ENCODE measurements at places on chromosomes 16 and 17.

- no peak for DNase-seq
Measured at GRCh38 chr17:9684955-9685621, 39.8 kb downstream of the USP43 start.

DNA sequence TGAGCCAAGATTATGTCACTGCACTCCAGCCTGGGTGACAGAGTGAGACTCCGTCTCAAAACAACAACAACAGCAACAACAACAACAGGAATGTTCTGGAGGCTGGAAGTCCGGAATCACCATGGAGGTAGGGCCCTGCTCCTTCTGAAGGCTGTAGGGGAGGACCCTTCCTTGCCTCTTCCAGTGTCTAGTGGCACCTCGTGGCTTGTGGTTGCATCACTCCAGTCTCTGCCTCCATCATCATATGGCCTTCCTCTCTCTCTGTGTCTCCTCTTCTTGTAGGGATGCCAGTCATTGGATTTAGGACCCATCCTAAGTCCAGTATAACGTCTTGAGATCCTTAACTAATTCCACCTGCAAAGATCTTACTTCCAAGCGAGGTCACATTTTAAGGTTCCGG is 14.0 kb downstream of the NAGPA start:
- no peak for DNase-seq

GRCh38 chr16:4803401-4803844 is 990 bp upstream of the ROGDI start:
- no peak for DNase-seq

- DNase-seq: no peak
Measured at GRCh38 chr17:77282524-77283515, 142.1 kb downstream of the SEC14L1 start.

DNA sequence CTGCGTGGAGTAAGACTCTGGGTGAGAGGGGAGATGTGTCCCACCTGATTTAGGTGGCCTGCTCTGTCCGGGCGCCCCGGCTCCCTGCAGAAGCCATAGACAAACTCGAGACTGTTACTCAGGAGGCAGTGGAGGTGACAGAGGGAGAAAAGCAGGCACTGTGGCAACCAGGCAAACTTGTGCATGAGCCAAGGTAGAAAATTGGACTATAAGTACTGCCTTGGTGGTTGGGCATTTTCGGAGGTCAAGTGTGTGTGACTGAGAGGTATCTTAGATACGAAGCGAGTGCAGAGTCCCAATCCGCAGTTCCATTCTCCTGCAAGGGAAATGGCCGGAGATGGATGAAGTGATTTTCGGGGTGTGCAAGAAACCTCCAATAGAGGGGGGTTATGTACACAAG is 27.1 kb upstream of the SPACA3 start:
- DNase-seq: no peak

DNA sequence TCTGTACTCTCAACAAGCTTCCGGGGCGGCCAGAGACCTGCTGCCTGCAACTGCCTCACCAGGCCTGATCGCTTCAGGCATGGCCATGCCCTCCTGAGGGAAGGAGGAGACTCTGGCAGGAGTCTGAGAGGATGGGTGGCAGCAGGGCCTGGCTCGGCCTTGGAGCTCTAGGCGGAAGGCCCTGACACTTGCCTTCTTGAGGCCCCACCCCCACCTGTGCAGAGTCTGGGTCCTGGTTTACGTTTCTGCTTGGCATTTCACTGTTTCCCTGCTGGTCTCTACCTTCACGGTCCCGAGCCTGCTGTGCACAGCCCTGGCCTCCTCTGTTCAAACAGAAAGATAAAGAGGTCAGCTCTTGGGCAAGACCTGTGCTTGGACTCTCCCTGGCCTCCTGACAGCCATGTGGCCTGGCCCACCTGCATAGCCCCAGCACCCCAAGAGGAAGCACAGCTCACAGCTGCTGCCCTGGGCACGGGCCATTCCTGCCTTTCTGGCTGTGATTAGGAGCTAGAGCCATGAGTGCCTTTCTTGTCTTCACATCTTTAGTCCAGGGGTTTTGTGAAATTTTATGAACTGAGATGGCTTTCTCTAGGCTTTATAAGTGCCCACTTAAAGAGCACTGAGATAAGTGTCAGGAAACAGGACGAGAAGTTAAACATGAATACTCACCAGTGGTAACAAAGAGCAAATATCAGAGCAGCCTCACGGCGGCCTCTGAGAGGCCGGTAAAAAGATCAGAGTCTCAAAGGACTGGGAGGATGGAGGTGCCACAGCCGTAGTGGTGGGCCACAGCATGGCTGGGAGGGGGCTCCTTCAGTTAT is 25.6 kb upstream of the MTSS2 start:
- no peak for DNase-seq

- DNase-seq: no peak
Measured at GRCh38 chr17:32141258-32141657, 1.0 kb upstream of the RHOT1 start.

GRCh38 chr16:20191566-20191965 is 117.9 kb upstream of the GPR139 start:
- DNase-seq: no peak

- no peak for DNase-seq
Measured at GRCh38 chr16:52283584-52284375, 263.2 kb downstream of the TOX3 start.

GRCh38 chr16:19853742-19854542 is 30.7 kb downstream of the GPRC5B start:
- DNase-seq: no peak

GRCh38 chr16:49350265-49351095 is 23.1 kb upstream of the C16orf78 start:
- DNase-seq: peak; percentile 15

DNA sequence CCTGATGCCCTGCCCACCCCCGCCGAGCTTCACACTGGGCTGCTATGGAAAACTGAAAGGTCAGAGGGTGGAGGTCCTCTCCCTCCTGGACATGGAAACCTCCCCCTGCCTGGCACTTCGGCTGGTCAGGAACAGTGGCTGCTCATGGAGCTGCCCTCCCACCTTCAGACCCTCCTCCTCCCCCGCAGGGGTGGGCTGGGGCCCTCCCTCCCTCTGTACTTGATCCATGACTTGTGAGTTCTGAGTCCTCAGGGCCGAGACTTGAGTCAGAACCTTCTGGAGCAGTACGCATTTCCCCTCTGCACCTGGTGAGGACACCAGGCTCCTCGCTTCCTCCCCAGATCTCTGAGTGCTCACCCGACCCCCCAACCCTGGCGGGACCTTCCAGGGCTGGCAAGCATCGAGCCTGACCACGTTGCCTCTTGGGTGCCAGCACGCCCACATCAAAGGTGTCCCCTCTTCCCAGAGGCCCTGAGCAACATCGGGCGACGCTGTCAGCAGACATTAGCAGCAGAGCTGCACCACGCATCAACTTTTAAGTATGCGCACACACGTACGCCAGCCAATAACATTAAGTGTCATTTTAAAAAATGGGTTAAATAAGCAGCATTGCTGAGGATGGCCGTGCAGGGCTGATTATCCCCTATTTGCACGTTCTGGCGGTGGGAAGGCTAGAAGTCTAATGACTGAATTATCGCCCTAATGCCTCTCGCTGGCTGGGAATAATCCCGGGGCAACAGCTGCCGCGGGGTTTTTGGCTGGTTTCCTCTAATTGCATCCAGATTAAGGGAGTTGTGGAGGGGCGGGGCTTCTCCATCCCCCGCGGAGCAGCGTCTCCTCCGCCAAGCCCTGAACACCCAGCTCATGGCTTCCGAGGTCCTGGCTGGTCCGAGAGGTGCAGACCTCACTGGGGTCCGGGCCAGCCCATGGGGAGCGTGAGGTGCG is 98.0 kb downstream of the TBC1D16 start:
- no peak for DNase-seq

DNA sequence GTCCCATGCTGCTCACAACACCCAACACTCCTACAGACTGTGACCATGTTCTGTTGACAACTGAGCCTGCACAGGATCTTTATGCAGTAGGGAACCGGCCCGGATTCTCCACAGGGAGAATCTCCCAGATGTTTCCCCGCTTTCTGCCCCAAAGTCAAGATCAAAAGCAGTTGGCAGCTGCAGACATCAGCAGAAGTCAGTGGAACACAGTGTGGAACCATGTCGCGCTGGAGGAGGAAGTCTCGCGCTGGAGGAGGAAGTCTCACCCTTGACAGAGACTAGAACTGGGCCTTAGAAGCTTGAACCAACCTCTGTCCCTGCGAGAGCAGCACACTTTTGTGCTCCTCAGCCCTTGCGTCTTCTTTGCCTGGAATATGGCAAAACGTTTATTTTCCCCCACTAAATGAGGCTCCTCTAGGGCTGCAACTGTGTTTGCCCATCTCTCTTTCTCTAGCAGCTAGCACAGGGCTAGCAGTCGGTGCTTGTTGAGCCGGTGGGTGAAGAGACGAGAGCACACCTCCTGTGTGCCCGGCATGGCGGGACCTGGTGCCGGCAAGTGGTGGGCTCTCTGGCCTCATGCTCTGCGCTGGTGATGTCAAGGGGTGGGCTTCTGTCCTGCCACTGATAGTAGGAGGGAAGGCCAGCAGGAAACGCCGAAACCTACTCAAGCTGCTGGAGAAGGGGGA is 2.1 kb upstream of the MRC2 start:
- no peak for DNase-seq

- DNase-seq: no peak
Measured at GRCh38 chr17:12667299-12667958, 1.7 kb downstream of the MYOCD start.

DNA sequence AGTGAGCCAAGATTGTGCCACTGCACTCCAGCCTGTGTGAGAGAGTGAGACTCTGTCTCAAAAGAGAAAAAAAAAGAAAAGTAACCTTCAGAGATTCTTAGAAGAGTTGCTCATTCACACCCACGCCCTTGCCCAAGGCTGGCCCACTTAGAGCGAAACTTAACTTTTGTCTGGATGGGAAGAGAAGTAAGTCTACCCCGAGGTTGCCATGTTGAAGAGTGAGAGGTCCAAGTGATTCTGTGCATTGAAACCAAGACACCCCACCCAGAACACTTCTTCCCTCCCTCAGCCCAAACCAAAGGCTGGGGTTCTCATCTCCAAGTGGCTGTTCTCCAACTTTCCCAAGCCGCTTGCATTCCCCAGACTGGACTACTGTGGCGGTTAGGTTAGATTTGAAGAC is 2.4 kb upstream of the CISD3 start:
- DNase-seq: peak; percentile 87

DNA sequence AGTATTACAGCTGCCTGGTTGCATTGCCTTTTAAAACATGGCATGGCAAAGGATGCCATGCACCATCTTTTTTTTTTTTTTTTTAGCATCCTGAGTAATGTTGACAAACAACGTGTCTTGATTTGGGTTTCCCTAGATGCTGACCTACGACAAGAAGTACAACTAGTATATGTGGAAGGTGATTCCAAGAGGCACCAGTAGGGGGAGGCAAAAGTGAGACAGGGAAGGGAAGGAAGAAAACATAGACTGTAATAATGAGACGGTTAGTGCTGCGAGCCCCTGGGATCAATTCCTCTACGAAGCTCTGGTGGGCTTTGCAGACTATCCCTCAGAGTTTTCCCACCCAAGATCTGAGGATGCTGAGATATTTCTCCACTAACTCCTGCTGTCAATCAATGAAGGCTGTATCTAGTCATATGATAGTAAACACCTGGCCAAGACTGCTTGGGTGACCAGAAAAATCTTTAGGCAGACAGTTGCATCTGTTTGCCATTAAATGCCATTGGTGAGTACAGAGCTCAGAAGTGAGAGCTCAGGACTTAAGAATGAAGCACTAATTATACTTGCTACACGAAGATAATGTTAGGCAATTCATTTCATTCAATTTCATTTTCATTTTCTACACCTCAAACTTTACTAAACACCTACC is 458.6 kb upstream of the GOT2 start:
- DNase-seq: no peak

- no peak for DNase-seq
Measured at GRCh38 chr16:22618842-22619241, 108.2 kb downstream of the NPIPB5 start.

- no peak for DNase-seq
Measured at GRCh38 chr17:78398390-78398789, 19.9 kb downstream of the PGS1 start.

- no peak for DNase-seq
Measured at GRCh38 chr16:69323415-69323814, 7.0 kb downstream of the PDF start.

- DNase-seq: peak; percentile 96
Measured at GRCh38 chr17:17041571-17042383, 480 bp upstream of the MPRIP start.

DNA sequence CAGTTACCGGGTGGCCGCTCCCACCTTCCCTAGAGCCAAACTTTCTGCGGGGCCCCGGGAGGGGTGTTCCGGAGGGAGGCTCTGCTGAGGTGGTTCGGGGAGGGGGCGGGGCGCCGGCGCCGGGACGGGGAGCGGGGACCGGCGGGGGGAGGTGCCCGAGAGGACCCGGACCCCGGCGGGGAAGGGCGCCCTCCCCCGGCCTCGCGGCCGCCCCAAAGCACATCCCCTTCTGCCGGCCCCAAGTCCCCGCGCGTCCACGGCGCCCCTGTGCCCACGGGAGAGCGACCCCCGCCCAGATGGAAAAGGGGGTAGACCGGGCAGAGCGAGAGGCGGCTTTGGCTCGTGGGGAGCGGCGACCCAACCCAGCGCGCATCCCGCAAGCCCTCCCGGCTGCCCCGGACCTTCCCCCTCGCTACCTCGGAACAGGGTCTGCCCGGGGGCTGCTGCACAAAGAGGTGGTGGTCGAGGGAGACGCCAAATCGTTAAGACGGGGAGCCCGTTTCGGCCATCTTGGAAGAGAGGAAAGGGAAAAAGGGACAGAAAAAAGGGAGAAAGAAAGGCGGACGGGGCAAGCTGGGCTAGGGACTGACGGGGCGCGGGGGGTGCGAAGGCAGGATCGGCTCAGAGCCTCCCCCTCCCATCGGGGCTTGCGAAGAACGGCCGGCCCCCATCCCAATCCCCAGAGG is 530 bp downstream of the PCGF2 start:
- no peak for DNase-seq
